ENCODE measurements at places on chromosomes 1 and 21.

- no peak for DNase-seq
Measured at GRCh38 chr1:198655459-198656121, 16.8 kb downstream of the PTPRC start.

DNA sequence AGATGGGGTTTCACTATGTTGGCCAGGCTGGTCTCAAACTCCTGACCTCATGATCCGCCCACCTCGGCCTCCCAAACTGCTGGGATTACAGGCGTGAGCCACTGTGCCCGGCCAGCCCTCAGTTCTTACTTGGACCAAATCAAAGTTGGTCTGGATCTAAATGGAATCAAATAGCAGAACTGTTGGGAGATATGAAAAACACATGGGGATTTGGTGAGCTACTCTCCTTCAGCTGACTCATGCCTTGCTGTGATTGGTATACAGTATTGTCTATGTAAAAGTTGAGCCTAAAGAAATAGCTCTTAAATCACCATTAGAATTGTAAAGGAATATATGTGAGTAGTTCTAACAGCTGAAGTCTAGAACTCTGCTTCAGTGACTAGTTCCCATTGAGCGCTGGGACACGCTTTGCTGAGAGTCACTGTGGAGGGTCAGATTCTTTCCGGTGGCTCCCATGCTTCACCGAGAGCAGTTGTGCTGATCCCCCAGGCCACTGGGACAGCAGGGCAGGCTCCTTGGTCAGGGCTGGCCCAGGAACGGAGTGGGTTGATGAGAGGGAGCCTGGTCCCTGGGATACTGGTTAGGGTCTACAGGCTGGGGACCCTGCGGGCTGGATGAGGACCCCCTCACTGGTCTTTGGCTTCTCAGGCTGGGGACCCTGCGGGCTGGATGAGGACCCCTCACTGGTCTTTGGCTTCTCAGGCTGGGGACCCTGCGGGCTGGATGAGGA lies 14.0 kb downstream of the PKNOX1 start:
- no peak for DNase-seq

DNA sequence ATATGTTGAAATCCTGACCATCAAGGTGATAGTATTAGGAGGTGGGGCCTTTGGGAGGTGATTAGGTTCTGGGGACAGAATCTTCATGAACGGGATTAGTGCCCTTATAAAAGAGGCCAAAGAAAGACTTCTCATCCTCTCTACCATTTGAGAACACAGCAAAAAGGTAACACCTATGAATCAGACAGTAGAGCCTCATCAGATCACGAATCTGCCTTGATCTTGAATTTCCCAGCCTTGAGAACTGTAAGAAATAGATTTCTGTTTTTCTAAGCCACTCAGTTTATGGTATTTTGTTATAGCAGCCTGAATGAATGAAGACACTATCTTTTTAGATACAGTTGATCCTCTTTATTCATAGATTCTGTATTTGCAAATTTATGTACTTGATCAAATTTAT lies 206.9 kb upstream of the EDN2 start:
- DNase-seq = no peak

- no peak for DNase-seq
Measured at GRCh38 chr1:214028095-214028494, 40.3 kb downstream of the PROX1 start.

- DNase-seq = no peak
Measured at GRCh38 chr1:34406377-34406776, 229.7 kb downstream of the C1orf94 start.

GRCh38 chr1:218357893-218358232 lies 12.7 kb downstream of the TGFB2 start:
- DNase-seq = no peak

Measured in NCI-H1092 (cell line).